ENCODE measurements at places on chromosomes 6 and 20.

DNA sequence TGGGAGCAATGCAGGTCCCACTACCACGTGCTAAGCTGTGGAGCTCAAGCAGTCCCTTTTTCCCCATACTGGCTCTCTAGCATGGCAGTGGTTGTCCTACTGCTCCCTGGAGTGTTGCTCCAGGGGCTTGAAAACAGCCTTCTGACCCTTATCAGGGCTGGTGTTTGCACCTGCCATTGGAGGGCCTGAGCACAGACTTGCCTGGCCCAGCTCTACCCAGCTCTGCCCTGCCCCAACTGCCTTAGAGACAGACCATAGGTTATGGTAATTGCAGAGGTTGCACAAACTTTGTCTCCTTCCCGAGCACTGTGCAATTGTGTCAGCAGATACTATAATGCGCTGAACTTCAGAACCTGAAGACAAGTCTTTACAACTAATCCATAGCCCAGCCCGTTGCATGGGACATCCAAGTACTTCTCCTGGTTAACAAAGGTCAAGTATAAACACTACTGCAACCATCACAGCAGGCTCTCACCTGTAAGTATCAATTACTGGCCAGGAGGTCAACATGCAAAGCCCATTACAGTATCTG, 58.7 kb downstream of the PDSS2 start:
- no peak overlapping the region for H3K4me3 ChIP-seq
- peaks cover 4% of the 10 kb centered on the region for H3K36me3 ChIP-seq
- no peaks in the 10 kb centered on the region for H3K27me3 ChIP-seq
- no peak for DNase-seq
- H3K27ac ChIP-seq = no peak overlapping the region
- H3K4me1 ChIP-seq = no peaks in the 10 kb centered on the region

GRCh38 chr6:96613291-96613999, 50.5 kb downstream of the FHL5 start:
- no peaks in the 10 kb centered on the region for H3K36me3 ChIP-seq
- no peak for DNase-seq
- no peaks in the 10 kb centered on the region for H3K4me1 ChIP-seq

DNA sequence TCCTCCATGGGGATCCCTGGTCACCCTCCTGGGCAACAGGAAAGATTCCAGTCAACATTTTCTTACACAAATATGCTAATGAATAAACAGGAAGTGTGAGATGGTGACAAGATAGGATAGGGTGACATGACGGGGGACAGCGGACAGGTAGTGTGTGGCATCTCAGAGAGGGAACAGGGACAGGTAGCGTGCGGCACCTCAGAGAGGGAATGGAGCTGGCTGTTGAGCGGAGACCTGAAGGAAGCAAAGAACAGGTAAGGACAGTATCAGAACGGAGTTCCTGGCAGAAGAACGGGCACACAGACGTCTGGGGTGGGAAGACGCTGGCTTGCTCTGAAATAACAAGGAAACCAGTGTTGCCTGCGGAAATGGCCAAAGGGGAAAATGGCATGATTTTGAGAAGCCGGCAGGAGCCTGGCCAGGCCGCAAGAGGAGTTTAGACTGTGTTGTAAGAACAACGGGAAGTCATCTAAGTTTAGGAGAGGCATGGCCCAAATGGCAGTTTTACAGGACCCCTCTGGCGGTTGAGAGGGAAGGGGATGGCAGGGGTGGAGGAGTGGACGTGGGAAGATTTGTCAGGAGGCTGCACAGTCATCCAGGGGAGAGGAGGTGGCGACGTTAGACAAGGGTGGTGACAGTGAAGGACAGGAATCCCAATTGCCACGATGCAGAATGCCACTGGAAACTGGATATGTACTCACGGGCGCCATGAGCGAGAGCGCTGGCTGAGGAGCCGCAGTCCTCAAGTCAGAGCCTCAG, 111.6 kb downstream of the JPH2 start:
- no peaks in the 10 kb centered on the region for H3K36me3 ChIP-seq
- no peak for DNase-seq
- H3K4me1 ChIP-seq = no peaks in the 10 kb centered on the region
- H3K27ac ChIP-seq = no peak overlapping the region
- no peak overlapping the region for H3K4me3 ChIP-seq
- H3K27me3 ChIP-seq = no peaks in the 10 kb centered on the region

DNA sequence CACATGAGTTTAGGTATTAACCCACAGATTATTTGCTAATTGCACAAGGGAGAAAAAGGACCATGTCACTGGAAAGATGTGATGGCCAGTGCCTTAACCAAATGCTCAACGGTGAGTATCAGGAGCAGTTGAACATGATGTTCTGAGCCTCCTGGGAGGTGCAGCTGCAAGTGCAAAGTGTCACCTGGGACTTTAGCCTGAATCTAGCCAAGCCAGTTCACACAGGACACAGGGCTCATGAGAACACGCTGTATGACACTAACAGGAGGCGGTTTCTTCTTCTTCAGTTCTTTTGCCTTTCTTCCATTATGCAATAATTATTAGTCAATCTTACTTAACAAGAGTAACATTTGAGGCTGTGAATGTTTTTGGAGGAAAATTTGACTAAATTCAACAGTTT, 225.3 kb downstream of the THBS2 start:
- no peak for DNase-seq
- no peaks in the 10 kb centered on the region for H3K27me3 ChIP-seq
- no peak overlapping the region for H3K27ac ChIP-seq
- no peak overlapping the region for H3K4me3 ChIP-seq
- no peaks in the 10 kb centered on the region for H3K36me3 ChIP-seq

DNA sequence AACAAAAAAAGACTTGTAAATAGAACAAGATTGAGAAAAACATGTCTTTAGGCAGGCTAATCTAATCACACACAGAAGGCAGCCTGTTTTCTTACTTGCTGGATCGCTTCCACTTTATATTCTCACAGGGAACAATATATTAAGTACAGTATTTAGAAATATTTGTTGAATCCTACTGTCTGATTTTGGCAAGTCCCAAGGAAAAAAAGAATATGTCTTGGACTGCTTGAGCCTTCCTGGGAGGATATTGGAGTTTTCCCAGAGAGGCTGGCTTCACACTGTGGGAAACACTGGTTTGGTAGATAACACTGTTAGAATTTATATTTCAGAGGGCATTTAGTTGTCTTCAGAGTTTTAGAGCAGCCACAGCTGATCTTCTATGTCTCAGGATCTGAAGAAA, 229.7 kb downstream of the PRL start:
- no peak for DNase-seq
- H3K36me3 ChIP-seq = no peaks in the 10 kb centered on the region
- H3K27ac ChIP-seq = no peak overlapping the region
- no peak overlapping the region for H3K4me3 ChIP-seq

DNA sequence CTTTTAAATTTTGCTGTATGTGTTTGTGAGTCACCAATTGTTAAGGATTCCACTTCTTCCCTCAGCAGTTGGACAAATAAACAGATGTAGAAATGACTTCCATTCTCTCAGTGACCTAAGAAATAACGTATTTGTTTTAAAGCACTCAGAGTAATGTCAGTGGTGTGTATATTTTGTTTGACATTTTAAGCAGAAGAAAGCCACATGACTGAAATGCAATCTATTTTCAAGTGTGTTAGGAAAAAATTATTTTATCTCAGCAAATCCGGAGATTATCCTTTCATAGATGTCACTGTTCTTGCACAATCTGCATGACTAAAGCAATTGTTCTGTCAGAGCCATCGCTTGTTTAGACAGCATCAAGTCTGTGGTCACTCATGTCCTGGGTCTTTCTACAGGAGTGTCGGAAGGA, 77.1 kb downstream of the JAG1 start:
- H3K27me3 ChIP-seq = no peaks in the 10 kb centered on the region
- no peak for DNase-seq
- H3K27ac ChIP-seq = no peak overlapping the region
- H3K4me3 ChIP-seq = no peak overlapping the region

GRCh38 chr6:7832904-7833750, 77.5 kb downstream of the TXNDC5 start:
- DNase-seq = no peak
- H3K27me3 ChIP-seq = no peaks in the 10 kb centered on the region
- no peaks in the 10 kb centered on the region for H3K4me1 ChIP-seq
- H3K36me3 ChIP-seq = no peaks in the 10 kb centered on the region

DNA sequence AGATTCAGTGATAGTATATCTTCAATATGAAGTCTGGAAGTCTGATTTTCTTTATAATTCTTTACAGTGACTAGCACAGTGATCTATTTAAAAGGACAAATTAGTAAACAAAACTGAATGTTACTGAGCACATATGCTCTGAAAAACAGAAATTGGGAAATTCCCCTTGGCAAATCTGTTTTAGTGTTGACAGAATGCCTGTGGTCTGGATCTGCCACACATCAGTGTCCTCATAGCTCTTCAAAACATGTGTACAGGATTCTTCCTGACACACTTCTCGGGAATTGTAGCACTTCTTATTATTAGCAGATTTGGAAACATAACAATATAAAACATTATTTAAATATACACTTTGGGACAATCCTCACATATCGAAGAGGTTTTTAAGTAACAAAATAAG, 354.3 kb downstream of the COL12A1 start:
- H3K4me3 ChIP-seq = no peak overlapping the region
- no peak overlapping the region for H3K27ac ChIP-seq
- DNase-seq = no peak
- H3K27me3 ChIP-seq = no peaks in the 10 kb centered on the region
- H3K36me3 ChIP-seq = no peaks in the 10 kb centered on the region

GRCh38 chr6:31037682-31038081, 27.4 kb downstream of the MUC22 start:
- H3K27ac ChIP-seq = no peak overlapping the region
- H3K4me3 ChIP-seq = no peak overlapping the region
- no peaks in the 10 kb centered on the region for H3K27me3 ChIP-seq
- DNase-seq = no peak
